ENCODE measurements at places on chromosomes 2 and 18.

- DNase-seq = peak; percentile 76
Measured at GRCh38 chr2:200862532-200863000, 1.9 kb downstream of the CLK1 start.

DNA sequence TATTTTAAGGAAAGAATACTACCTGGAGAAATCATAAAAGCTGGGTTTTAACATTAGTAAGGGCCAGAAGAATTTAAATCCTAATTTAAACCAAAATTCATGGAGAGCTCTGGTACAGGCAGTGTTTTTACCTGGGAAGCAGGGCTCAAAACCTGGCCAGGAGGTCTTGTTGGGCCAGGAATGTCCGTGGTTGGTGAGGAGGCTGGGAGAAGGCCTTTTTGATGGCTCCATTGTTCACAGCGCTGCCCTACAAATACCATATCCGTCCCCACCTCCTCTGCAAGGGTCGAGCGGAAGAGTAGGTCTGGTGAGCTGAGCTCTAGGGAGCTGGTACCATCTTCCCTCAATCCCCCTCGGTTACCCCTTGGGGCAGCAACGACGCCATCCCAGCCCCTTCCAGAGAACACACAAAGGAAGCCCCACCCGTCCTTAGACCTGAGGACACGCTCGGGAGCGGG is 10.9 kb upstream of the HOXD1 start:
- no peak for DNase-seq

DNA sequence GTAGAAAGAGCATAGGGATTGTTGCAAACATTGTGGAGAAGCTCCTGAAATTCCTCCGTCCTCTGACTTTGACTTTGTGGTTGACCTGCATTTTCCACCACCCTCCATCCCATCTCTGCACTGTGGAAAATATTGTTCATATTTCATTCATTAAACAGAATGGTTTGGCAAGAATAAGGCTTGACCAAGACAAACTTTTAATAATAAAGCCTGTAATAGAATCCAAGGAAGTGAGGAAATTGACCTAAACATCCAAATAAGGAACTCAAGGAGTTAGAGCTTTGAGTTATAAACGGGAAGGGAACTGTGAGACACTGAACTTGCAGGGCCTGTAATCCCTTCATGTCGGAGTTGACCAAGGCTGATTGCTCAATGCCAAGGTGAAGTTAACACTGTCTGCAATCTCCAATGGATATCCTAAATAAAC is 115.2 kb downstream of the GFPT1 start:
- no peak for DNase-seq

- no peak for DNase-seq
Measured at GRCh38 chr18:21109936-21110712, 1.5 kb downstream of the ROCK1 start.

DNA sequence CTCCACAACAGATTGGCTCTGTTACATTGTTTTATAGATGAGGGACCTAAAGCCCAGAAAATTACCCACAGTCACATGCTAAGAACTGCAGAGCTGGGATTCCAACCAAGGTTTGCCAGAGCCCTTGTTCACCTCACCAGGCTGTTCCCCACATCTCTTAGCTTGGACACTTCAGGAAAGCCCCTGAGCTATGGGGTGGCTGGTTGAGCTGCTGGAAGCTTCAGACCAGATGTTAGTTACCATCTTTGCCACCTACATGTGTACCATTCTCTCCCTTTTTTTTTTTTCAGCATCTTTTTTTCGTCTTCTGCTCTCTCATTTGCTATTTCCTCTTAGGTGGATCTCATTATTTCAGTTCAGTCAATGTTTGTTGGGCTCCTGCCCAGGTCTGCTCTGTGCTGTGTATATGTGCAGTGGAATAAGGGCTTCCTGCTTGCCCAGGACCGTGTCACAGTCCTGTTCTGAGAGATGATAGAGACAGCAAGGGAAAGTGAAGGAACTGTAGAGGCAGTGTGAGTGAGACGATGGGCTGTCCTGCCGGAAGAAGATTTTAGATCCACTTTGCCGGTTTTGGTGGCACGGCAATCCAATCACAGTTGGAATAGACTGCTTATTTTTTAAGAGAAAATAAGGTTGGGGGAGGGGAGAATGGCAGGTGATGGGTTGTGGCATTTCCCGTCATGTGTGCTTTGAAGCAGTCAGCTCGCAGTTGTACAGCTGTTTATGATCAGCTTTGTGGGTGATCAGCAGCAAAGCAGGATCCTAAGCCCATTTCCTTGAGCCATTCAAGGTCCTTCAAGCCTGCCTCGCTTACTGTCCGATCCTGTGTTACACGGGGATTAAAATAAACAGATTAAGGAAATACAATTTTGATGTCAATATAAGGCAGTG is 152.6 kb downstream of the RTN4 start:
- DNase-seq = peak; percentile 24

GRCh38 chr2:15614545-15615300 is 23.1 kb downstream of the DDX1 start:
- no peak for DNase-seq

DNA sequence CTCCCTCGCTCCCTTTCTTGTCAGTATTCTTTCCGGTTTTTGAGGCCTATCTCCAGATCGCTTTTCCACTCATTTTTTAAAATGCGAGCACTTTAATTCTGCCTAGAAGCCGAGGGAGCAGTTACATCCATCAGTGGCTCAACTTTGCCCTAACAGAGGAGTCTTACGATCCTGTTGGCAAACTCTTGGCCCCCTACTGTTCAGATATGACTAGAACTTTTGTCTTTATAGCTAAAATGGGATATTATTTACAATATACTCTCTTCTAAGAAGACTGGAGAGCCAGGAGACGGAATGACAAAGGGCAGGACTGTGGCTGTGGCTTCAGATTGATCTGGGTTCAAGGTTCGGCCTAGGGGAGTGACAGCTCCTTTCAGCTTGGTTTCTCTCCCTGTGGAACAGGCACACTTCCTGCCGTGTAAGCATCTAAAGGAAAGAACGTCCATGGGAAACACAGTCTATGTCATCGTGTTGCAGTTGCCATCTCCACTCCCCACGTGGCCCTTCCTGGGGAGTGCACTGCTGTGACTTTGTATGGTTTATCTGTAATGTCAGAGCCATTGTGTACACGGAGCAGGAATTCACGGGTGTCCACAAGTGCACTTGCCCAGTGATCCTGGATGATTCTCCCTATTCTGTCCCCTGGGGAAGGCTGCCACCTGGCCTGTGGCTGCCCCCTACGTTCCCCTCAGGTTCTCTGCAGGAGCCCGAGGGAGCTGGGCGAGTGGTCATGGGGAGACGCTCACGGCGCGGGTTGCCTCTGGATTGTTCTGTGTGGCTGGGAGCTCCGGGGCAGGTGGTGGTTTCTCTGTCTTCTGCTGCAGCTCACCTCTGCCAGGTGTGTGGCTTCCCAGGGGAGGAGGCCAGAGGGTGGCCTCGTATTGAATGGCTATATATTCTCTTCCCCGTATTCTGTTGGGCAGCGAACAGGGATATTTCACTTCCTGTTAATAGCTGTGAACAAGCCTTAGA is 222.0 kb downstream of the LDLRAD4 start:
- no peak for DNase-seq

GRCh38 chr2:172372436-172372835 is 55.0 kb upstream of the ITGA6 start:
- DNase-seq = no peak

DNA sequence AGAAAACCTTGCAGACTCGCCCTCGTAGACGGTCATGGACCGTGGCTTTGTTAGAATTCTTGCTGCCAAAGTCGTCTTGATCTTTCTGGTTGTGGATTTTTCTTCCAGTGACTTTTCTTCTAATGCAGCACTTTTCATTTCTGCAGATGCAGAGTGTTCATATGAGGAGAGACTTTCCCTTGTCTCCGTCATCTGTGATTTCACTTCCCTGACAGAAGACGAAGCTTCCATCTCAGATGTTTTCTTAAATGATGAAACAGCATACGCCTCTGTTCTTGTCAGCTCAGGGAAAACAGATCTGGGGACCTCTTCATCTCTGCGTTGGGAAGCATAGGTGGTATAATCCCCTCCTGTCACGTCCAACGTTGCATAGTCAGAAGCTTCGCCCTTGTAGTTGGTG is 50.9 kb downstream of the PLEKHA3 start:
- no peak for DNase-seq
